NCI-H1694 (cell line): ENCODE measurements at places on chromosomes 12 and 14.

DNA sequence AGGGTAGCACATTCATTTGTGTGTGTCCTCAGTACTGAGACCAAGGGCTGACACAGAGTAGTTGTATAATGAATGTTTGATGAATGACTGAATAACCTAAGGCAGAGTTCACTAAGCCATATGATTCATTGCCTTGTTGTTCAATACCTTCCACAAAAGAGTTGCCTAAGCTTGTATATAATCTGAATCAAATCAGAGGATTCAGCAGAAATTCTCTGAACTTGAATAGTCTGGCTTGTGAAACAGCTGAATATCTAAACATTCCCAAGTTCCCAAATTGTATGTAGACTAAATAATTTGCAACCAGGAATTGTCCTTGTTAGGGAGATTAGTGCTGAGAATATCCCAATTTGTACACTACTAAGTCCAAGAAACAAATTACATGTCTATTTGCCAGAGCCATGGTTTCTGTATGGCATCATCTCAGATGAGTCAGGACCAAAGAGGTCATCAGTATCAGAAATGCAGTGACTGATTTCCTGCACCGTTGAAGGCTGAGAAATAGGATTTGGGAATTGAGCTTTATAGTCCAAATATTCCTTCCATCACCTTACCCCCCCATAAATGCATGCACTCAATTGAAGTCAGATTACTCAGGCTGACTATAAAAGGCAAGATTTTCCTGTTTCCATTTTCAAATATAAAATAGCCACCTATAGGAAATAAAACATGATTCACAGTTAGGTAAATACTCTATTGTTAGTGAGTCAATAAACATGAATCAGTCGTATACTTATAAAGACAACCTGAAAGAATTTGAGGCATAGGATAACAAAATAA lies 168.7 kb downstream of the PHLDA1 start:
- DNase-seq = no peak

- DNase-seq = no peak
Measured at GRCh38 chr14:20412411-20412810, 890 bp downstream of the TEP1 start.

DNA sequence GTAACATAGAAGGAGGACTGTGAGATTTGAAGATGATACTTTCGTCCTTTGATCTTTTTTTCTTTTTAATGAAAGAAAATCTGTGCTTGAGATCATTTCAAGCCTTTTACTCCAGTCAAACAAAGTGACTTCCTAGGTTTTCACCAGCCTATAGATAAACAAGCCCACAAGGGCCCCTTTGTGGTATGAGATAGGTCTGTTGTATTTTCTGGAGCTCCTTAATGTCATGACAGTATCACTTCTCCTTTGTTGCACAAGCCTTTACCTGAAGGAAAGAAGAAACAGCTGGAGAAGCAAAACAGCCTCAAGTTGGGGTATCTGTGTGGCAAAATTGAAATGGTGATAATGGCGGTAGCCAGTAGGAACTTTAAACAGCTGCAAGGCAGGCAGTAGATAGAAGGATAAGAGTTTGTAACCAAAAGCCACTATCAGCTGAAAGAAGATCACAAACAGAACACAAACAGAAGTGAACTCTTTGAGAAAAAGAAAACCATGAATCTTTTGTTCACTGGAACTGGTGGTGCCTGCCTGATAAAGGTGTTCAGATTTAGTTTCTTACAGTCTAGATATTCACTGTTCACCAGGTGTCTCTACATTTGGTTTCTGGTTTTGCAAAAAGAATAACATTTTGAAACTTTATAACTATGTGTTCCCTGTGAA lies 96.8 kb downstream of the LGR5 start:
- DNase-seq = no peak

- no peak for DNase-seq
Measured at GRCh38 chr12:99259040-99259934, 388.3 kb upstream of the GARIN6 start.

DNA sequence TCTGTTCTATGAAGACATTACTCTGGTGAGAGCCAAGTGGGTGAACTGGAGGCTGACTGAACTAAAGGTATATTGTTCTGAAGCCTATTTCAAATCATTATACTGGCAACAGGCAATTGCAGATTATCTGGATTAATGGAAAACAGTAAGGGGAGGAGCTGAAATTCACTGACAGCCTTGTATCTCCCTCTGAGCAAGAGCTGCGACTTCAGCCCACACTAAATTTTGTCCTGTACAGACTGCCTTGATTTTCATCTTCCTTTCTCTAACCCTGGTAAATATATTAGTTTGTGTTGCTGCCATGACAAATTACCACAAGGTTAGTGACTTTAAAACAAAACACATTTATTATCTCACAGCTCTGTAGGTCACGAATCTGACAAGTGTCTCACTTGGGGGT lies 231.1 kb downstream of the SLC2A13 start:
- DNase-seq = no peak

DNA sequence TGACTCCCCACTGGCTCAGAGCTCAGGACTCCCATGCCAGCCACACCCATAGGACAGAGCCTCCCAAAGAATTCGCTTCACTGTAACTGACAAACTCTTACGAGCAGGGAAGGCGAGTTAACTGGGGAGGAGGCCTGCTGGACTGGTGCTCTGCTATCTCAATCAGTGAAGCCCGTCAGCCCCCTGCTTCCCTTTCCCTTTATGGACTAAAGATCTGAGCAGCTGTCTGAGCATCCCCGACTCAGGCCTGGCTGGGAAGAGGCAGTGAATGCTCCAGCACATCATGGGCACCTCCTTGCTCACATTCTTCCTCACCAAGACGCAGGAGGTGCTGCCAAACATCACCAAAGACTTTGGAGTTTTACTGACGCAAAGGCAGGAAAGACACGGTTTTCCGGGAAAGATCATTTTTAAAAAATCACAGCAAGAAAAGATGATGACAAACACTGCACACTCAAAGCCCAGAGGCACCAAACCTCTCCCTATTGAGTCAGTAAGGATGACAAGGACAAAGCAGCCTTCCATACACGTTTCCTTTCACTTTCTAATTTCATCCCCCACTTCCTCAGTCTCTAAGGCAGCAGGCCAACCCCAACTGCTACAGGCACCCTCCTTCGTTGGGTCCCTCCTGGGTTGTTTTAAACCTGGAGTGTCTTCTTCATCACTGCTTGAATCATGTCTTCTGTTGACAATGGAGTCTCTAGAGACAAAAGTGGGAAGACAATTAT lies 45.0 kb upstream of the P2RX7 start:
- DNase-seq = no peak

- no peak for DNase-seq
Measured at GRCh38 chr14:101113835-101114725, 210.6 kb upstream of the RTL1 start.

GRCh38 chr14:95659293-95659989 lies 26.8 kb upstream of the TCL1B start:
- DNase-seq = no peak

- DNase-seq = no peak
Measured at GRCh38 chr14:66037361-66037760, 448.8 kb upstream of the CCDC196 start.

DNA sequence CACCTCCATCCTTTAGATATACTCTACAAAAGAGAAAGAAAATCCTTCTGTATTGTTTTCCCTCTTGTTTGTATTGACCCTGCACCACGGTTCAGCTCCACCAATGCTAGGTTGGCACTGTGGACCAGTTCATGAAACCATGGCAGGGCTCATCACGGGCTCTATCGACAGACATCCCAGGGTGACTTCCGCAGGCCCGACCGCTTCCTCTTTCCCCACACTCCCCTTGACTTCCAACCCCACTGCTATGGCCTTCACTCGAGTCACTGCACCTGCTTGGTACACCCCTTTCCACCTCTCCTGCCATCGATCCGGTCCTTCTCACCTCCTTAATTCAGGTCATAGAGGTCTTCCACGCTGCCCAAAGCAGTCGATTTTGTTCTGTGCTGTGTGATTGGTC lies 21.2 kb upstream of the AKAP5 start:
- DNase-seq = no peak

DNA sequence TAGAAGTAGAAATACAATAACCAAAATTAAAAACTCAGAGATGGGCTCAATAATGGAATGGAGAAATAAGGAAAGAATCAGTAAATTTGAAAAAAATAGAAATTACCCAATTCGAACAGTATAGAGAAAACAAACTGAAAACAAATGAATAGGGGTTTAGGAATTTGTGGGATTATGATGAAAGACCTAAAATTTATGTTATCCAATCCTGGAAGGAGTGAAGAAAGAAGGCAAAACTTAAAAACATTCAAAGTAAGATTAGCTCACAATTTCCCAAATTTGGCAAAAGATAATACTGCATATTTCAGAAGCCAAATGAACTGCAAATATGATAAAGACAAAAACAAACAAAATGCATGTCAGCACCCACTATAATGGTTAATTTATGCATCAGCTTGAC lies 177.1 kb downstream of the CCDC91 start:
- DNase-seq = no peak

GRCh38 chr12:48969833-48970701 lies 1.5 kb downstream of the WNT10B start:
- no peak for DNase-seq

DNA sequence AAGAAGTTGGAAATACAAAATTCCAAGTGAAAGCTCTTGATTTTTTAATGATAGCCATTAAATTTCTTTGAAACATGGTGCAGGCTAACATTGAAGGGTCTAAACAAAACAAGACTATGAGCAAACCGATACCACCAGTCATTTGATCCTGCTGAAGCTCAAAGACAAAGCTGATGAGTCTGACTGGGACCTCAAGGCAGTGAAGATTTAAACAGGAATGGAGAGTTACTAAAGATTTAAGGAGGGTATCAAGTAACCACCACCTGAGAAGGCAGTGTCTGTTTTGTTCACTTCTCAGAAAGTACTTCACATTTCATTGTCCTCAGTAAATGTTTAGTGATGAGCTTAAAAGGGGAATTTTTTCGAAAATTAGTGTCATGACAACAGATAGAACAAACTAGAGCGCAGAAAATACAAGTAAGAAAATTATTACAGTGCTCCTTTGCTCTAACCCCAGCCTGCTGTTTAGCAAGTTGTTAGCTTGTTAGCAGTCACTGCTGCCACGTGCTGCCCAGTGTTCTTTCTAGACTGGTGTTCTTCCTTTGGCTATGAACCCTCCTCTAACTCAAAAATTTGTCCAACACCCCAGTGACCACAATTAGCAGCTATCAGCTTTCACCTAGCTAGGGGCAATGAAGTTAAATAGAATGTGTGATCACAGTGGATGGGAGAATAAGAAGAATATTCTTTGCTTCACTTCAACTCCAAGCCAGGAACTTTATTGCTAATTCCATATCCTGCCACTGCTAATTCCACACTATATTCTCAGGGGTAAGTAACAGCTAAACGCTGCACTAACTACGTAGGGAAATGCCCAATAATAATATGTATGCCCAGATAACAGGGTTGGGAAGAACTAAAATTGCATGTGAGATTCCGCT lies 41.1 kb downstream of the YAF2 start:
- DNase-seq = no peak

DNA sequence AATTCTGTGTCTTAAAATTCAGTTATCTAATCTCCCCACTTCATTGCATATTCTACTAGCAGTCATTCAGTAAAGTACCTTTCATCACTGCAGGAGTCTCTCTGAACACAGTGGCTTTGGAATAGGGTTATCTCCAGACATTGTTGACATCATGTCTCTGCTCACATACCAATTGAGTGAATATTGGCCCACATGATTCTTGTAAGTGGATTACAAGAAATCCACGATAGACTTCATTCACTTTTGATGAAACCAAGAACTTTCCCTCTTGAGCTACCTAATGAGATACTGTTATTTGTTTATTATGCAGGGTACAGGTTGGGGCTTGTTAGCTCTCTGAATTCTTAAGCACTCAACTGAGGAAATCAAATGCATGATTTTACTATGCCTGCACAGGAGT lies 284.9 kb downstream of the RAD51B start:
- no peak for DNase-seq

DNA sequence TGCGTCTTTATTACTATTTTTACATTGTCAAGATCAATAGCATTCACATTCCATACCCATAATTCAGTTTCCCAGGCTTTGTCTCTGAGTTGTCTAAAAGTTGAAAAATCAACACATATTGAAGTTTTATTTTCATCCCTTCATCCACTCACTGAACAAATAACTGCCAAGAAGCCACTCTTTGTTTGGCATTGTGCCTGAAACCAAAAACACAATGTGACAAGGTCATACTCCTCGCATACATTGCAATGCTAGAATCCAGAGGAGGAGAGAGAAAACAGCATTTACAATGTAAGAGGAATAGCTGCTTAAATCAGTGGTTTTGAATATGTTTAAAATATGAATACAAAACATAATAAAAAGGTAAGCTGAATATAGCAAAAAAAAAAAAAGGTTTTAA lies 71.8 kb downstream of the CCDC60 start:
- no peak for DNase-seq

DNA sequence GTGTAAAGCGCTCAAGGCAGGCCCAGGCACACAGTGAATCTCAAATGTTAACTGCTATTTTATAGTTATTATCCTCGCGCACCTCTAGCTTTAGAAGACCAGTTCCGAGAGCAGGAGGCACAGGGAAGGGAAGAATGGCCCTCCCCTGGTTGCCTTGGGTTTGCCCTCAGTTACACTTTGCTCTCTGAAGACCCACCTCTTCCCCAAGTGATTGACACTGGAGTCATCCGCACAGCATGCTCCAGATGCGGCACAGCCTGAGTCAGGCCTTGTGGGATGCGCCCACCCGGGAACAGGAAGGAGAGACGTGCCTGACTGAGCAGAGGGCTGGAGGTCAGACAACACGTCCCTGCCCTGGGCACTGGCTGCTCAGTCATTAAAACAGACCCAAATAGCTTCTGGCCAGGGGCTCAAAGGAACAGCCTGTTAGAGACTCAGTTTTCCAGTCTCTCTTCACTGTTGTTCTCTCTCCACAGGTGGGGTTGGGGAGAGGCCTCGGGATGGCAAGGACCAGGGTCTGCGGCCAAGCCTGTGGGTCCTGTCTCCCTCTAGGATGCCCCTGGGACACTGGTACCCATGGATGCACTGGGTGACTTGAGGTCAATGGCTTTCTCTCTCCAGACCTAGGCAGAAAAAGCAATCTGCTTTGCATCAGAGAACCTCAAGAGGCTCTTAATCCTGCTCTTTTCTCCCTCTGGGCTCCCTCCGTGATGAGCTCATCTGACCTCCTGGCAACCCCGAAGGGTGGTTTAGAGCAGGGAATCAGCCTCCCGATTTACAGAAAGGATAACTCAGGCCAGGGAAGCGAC lies 13.6 kb upstream of the MLXIP start:
- no peak for DNase-seq

DNA sequence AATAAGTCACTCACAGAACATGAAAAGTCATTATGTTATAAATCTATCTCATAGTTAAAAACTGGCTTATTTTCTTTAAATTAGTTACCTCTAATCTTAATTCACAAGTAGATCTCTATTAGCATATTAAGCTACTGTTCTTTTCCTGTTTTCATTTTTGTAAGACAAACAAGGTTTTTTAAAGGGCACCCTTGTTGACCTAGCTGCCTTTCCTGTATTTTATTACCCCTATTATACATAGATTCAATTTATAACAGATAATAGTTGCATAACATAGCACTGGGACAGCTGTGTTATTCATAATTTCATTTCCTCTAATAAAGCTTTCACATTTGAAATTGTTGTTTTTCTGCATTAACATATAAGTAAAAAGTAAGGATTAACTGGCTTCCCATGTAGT lies 1500.7 kb upstream of the FLRT2 start:
- DNase-seq = no peak
